ENCODE measurements at places on chromosomes 7 and 10.

DNA sequence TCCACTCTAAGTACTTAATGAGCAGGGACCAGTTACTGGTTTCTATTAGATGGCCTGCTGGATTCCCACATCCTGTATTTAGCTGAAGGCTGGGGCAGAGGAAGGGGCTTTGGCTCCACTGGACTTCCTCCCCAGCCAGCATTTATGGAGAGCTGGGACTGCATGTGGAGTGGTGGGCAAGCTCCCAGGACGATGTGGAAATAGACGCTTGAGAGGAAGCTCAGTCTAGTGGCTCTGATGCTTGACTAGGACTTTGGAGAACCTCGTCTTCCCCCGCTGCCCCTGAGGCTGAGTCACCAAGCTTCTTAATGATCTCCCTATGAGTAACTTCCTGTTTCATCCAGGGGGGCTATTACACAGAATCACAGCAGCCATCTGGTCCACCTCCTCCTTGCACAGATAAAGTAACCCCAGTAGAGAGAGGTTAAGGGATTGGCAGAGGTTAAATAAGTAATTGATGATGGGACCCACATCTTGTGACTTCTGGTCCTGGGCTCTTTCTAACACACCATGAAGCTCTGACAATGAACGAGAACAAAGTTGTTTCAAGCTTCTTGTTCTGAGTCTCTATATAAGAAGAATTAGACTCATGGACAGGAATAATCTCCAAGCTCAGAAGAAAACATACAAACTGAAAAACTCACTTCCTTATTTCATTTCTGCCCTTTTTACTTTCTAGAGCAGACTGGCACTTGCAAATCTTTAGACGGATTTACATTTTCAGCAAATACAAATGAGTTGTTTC, 126.2 kb downstream of the PRPF18 start:
- H3K4me3 ChIP-seq, result no peak overlapping the region
- DNase-seq, result no peak
- H3K27ac ChIP-seq, result no peak overlapping the region
- no peaks in the 10 kb centered on the region for H3K36me3 ChIP-seq

GRCh38 chr10:108902619-108903285, 1020.6 kb downstream of the XPNPEP1 start:
- no peaks in the 10 kb centered on the region for H3K4me1 ChIP-seq
- no peaks in the 10 kb centered on the region for H3K27me3 ChIP-seq
- no peak overlapping the region for H3K27ac ChIP-seq

GRCh38 chr10:132945894-132946255, 3.5 kb upstream of the CFAP46 start:
- no peak overlapping the region for H3K4me3 ChIP-seq
- H3K27ac ChIP-seq, result no peak overlapping the region
- DNase-seq, result no peak
- H3K27me3 ChIP-seq, result peaks cover 53% of the 10 kb centered on the region
- no peaks in the 10 kb centered on the region for H3K36me3 ChIP-seq

- H3K27ac ChIP-seq, result no peak overlapping the region
- no peaks in the 10 kb centered on the region for H3K36me3 ChIP-seq
- H3K4me3 ChIP-seq, result no peak overlapping the region
- DNase-seq, result no peak
These were observed 66.6 kb downstream of the AGMO start for GRCh38 chr7:15495170-15495569.

GRCh38 chr10:115129752-115130151, 36.6 kb downstream of the ATRNL1 start:
- H3K27ac ChIP-seq, result no peak overlapping the region
- no peaks in the 10 kb centered on the region for H3K27me3 ChIP-seq
- H3K4me3 ChIP-seq, result no peak overlapping the region
- no peak for DNase-seq

- H3K4me3 ChIP-seq, result no peak overlapping the region
- H3K36me3 ChIP-seq, result peaks cover 18% of the 10 kb centered on the region
- DNase-seq, result no peak
- H3K27me3 ChIP-seq, result no peaks in the 10 kb centered on the region
- H3K4me1 ChIP-seq, result no peaks in the 10 kb centered on the region
These were observed 33.2 kb downstream of the MAD1L1 start for GRCh38 chr7:2199528-2199927.

- DNase-seq, result peak; percentile 16
- peaks cover 12% of the 10 kb centered on the region for H3K4me1 ChIP-seq
- H3K27ac ChIP-seq, result no peak overlapping the region
- H3K36me3 ChIP-seq, result no peaks in the 10 kb centered on the region
- H3K4me3 ChIP-seq, result no peak overlapping the region
- no peaks in the 10 kb centered on the region for H3K27me3 ChIP-seq
These were observed 36.7 kb upstream of the ABLIM1 start for GRCh38 chr10:114694752-114695151.

DNA sequence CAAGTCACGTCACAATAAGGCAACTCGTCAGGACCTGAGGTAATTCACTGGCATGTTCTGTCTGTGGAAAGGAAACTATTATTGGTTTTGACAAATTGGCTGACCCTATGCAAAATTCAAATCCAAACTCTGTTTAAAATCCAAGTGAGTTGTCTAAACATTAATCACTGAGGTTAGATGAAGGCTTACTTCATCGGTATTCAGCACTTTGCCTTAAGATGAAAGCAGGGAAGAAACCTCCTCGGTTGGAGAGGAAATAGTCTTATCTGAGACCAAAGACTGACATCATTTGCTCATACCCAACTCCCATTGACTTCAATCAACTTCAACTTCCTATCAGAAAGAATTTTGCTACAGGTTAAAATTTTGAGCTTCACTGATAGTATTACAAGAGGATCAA, 355.1 kb upstream of the MBL2 start:
- no peak overlapping the region for H3K4me3 ChIP-seq
- H3K27ac ChIP-seq, result no peak overlapping the region
- no peaks in the 10 kb centered on the region for H3K27me3 ChIP-seq
- no peaks in the 10 kb centered on the region for H3K36me3 ChIP-seq

- H3K4me1 ChIP-seq, result peaks cover 3% of the 10 kb centered on the region
- no peak for DNase-seq
- H3K27me3 ChIP-seq, result no peaks in the 10 kb centered on the region
- no peaks in the 10 kb centered on the region for H3K36me3 ChIP-seq
These were observed 32.9 kb downstream of the ICA1 start for GRCh38 chr7:8228766-8229674.

DNA sequence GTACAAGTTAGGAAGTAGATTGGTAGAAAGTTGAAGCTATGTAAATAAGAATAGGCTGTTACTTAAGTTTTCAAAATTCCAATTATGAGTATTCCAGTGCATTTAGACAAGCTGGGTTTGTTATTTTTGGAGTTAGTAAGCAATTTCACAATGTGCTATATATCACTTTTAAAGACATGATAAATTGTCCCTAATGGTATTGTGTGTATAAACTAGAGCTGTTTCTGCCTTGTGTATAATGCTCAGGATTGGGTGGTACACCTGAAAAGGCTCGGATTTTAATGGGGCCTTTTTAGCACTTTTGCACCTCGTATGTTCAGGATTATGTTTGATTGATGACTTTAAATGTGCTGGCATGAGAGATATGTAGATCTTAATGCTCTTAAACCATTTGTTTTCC, 175.8 kb downstream of the VTI1A start:
- no peak overlapping the region for H3K27ac ChIP-seq
- no peaks in the 10 kb centered on the region for H3K27me3 ChIP-seq
- DNase-seq, result no peak
- no peaks in the 10 kb centered on the region for H3K36me3 ChIP-seq

DNA sequence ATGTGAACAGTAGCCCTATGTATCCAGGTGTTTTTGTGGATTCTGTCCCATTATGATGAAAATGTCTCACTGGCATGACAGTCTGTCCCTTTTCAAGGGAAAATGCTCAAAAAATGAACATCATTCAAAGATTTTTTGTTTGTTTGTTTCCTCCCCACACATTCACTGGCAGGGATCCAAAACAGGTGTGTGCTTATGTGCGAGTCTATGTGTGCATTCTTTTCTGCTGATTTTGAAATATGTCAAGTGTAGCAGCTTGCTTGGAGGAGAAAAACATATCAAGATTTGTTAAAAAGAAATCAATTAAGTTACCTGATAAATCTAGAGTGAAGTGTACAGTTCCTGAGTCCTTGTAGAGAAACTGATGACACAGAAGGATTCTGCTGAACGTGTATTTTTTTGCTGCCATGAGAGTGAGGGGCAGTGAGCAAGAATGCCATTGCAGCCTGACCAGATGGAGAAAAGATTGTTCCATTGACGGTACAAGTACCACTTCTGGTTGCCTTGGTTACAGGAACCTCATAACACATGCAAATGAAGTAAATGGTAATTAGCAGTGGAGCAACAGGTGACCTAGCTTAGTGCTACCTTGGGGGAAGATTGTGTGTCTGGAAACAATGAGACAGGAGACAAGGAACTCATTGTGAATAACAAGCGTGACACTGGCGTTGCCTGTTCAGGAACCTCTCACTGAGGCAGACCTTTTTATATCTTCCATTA, 277.4 kb upstream of the PHYHIPL start:
- no peak for DNase-seq
- no peaks in the 10 kb centered on the region for H3K27me3 ChIP-seq
- no peak overlapping the region for H3K4me3 ChIP-seq
- no peaks in the 10 kb centered on the region for H3K4me1 ChIP-seq
- no peaks in the 10 kb centered on the region for H3K36me3 ChIP-seq

DNA sequence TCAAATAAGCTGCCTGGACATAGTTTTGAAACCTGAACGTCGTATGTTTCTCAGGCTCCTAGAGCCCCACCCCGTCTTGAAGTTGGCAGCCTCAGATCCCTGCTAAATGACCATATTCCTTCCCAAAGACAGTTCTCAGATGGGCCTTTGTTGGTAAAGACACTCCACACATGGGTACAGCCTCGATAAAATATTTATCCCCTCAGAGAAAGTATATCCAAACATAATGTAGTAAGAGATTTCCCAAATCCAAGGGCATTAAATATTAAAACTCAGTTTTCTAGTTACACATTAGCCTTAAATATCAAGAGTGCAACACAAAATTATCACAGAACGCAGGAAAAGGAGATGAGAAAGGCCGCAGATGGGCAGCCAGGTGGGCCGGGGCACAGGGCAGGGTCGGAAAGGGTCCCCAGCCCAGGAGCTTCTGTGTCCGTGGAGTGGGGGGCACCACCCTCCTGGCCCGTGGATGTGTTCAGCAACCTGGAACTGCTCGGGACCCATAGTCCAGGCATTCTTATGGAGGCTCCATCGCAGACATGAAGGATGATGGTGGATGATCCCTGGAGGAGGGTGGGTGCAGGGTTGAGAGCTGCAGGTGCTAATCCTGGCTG, 1.5 kb upstream of the CFAP46 start:
- no peaks in the 10 kb centered on the region for H3K36me3 ChIP-seq
- H3K4me3 ChIP-seq, result no peak overlapping the region
- no peaks in the 10 kb centered on the region for H3K4me1 ChIP-seq
- DNase-seq, result no peak
- no peaks in the 10 kb centered on the region for H3K27me3 ChIP-seq

DNA sequence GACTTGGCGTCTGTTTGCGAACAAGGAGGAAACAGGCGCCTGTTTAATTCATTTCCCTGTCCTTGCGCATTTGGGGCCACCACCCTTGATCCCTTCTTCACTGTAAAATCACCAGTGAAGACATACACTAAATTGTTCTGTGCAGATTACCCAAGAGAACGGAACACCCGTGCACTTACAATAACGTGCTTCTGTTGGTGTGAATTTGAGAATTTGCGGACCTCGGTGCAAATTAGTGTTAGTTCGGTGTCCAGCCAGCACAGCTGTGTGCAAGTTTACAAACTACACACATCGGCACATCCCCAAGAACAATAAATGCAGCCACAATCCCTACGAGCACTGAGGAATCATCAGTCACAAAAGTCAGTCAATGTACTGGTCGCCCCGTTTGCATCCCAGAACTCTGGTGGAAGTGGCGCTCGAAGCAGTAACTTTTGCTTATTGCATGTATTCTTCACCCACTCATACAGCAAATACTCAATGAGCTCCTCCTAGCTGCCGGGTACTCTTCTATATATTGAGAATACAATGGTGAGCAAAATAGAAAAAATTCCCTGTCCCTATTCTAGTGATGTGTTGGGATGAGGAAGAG, 786 bp upstream of the CNOT4 start:
- H3K4me3 ChIP-seq, result peak overlapping the region; percentile 80
- H3K4me1 ChIP-seq, result peaks cover 21% of the 10 kb centered on the region
- H3K27ac ChIP-seq, result no peak overlapping the region
- no peaks in the 10 kb centered on the region for H3K27me3 ChIP-seq

- DNase-seq, result no peak
- H3K27me3 ChIP-seq, result no peaks in the 10 kb centered on the region
- no peaks in the 10 kb centered on the region for H3K4me1 ChIP-seq
- H3K4me3 ChIP-seq, result no peak overlapping the region
These were observed 26.3 kb downstream of the CRCP start for GRCh38 chr7:66140924-66141323.

DNA sequence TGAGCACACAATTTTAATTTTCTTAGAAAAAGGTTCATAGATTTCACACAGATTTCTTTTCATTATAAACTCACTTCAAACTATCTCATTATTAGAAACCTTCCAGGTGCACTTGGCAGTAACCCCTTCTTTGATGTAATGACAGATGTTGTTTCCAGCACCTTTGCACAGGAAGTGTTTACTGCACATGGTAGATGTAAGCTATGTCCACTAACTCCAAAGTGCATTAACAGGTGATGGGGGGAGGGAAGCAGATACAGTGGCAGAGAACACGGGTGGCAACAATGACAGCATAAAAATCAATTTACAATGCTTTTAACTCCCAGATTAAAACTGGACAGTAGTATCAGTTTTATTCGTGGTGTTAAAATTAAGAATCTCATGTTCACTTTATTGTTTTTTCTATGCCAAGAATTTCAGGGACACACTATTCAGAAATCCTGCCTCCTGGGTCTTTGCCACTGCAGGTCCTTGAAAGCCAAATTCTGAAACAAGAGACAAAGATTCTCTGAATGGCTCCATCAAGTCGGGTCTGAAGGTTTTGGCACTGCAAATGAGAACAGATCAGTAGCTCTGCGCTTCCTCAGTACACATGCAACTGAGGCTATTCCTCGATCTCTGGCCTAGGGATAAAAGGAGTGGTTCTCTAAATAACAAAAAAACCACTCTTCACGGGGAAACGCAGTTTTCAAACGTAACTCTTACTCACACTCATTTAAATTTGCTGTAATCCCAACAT, 187.7 kb downstream of the JAZF1 start:
- no peak overlapping the region for H3K4me3 ChIP-seq
- H3K27me3 ChIP-seq, result no peaks in the 10 kb centered on the region
- no peak for DNase-seq
- H3K27ac ChIP-seq, result no peak overlapping the region
- H3K36me3 ChIP-seq, result no peaks in the 10 kb centered on the region
